Substantia nigra (tissue), 51 donors: ENCODE measurements at places on chromosomes 11 and 22.

- DNase-seq: no peak
These were observed 620 bp downstream of the EFEMP2 start for GRCh38 chr11:65871811-65872548.

DNA sequence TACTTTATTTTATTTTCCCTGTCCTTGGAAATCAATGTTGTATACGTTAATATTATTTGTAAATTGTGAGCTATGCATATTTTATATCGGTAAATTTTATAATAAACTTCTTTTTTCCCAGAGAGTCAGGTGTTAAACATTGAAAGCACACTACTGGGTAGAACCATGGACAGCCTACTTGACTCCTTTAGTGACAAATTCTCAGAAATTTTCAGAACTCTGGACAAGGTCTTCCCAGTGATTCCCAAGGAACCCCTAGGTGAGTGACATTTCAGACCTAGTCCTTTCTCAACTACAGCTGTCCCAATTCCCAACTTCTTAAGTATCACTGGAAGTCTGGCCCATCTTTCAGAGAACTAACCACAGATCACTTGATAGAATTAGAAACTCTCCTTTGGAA is 107.2 kb downstream of the RCN1 start:
- no peak for DNase-seq

GRCh38 chr11:4658629-4659445 is 15.1 kb downstream of the OR51E1 start:
- DNase-seq: no peak

GRCh38 chr22:29256606-29257325 is 11.0 kb downstream of the RHBDD3 start:
- DNase-seq: no peak

DNA sequence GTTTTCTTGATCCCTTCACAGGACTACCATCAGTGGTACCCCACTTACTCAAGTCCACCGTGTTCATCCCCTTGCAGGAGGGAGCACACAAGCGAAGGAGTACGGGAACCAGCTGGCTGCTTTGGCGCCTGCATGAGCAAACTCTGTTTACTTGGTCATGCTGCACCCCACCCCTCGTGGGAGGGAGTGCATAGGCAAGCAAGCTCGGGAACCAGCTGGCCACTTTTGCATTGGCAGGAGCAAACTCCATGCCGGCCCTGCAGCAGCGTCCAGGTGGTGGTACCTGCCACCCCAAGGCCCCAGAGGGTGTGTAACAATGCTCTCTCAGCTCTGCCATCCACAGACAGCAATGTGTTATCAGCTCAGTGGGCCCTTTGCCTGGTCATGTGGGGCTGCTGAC is 737.8 kb downstream of the FAM181B start:
- no peak for DNase-seq

DNA sequence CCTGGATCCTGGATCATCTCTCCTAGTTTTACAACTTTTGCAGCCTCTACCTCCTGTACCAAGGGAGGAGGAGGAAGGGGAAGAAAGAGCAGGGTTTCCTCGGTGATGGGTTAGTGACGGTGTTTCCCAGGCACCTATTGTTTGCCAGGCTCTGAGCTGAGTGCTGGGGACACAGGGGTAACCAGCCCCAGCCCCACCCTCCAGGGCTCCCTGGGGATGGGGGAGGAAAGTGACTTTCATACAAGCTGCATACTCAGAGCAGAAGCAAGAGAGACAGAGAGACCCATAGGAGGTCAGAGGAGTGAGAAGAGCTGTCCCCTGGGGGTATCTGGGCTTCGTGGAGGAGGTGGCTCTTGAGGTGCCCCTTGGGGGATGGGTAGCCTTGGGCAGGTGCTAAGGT is 89.4 kb upstream of the THY1 start:
- DNase-seq: no peak

GRCh38 chr11:70049045-70049444 is 29.1 kb upstream of the ANO1 start:
- DNase-seq: no peak

- DNase-seq: no peak
These were observed 1.2 kb downstream of the MAP4K2 start for GRCh38 chr11:64801561-64802369.

GRCh38 chr11:37353192-37353591 is 755.2 kb upstream of the RAG2 start:
- no peak for DNase-seq

GRCh38 chr22:48738204-48738980 is 1089.3 kb downstream of the BRD1 start:
- DNase-seq: no peak

DNA sequence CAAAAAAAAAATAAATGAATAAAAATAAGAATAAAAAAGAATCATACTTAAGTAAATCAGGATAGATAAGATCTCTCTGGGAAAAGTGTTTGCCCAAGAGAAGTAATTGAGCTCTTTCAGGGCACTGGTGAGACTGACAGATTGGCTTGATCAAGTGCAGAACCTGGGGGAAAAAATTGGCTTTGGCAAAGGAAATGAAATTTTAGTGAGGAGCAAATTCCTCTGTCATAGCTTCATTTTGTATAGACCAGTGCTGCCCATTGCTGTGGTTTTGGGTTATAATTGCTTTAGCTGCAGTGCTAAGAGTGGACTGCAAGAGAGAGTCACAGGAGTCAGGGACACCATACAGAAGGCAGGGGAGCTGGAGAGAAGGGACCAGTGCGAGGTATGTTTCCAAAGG is 35.7 kb downstream of the SFI1 start:
- no peak for DNase-seq

GRCh38 chr11:34501500-34501899 is 12.1 kb downstream of the ELF5 start:
- DNase-seq: no peak

DNA sequence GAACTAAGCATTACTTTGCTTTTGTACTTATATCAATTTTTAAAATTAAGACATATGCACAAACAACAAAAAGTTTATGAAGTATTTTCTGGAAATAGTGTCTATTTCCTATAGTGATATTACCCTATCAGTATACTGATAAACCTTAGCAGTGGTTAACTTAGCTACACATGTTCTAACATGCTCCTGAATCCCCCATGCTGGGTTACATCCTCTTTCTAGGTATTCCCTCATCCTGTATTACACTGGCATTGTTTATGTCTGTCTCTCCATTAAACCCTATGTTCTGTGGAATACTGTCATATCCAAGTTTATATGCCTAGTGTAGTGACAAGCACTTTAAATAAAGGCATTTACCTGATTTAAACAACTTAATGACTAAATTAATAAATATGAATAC is 1.8 kb upstream of the FAR1 start:
- DNase-seq: no peak

- no peak for DNase-seq
These were observed 2.0 kb downstream of the MYOD1 start for GRCh38 chr11:17721242-17721999.

DNA sequence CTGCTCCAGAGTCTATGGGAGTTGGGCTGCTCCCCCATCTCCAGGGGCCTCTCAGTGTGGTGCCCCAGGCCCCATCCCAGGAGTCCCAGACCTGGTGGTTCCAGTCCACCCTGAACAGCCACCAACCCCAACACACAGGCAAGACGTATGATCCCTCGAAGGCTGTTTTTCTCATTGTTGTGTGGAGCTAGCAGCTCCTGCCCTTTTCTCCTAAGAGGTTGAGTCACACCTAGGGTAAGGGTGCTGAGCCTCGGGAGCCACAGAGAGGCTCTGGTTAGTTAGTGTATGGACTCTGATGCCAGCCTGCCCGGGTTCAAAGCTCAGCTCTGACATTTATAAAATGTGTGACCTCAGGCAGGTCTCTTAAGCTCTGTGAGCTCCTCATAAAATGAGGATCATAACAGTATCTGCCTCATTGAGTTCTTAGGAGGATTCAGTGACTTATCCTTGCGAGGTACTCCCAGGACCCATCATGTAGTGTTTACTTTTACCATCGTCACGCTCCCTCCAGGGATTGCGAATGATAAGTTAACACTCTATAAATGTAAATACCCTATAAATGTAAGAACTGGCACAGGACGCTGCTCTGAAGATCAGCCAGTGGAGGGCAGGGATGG is 47.2 kb downstream of the FBLN1 start:
- no peak for DNase-seq

GRCh38 chr22:43446916-43447315 is 35.1 kb downstream of the MPPED1 start:
- DNase-seq: no peak

- DNase-seq: no peak
These were observed 56.3 kb upstream of the GRK3 start for GRCh38 chr22:25508161-25508560.

- no peak for DNase-seq
These were observed 70.9 kb downstream of the PHF21B start for GRCh38 chr22:44938886-44939285.

GRCh38 chr11:14445542-14446530 is 53.8 kb downstream of the COPB1 start:
- no peak for DNase-seq

DNA sequence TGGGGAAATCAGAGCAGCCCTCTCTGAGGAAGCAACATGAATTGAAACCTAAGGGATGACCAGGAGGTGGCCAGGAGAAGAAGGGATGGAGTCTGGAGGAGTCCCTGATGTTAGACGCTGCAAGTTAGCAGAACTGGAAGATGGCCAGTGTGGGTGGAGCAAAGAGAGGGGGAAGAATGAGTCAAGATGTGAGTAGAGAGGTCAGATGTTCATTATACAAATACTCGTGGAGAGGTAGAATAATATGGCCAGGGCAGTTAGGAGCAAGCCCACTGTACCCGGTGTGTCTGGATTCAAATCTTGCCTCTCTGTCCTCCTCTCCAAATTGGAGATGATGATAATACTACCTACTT is 242.0 kb downstream of the TENM4 start:
- no peak for DNase-seq

GRCh38 chr11:119793335-119793984 is 64.5 kb upstream of the NECTIN1 start:
- DNase-seq: no peak
